Tracheal epithelial cell (primary cell): ENCODE measurements at places on chromosomes 6 and 20. TPM values are rescaled to one million over a fixed set of nuclear protein-coding genes. Genes with fewer than 3 reads are reported as not detected.

The PDE7B gene
- 0.24 TPM in 1 of 2 replicates, not detected in the other for total RNA-seq

The CFAP206 gene
- total RNA-seq, result 0.48 TPM in 1 of 2 replicates, not detected in the other

The JAG1 gene
- total RNA-seq, result 205 and 243 TPM in 2 replicates

The UBE2C gene
- total RNA-seq, result 1.3 and 3.6 TPM in 2 replicates

The CARMIL1 gene
- 15.1 and 23.4 TPM in 2 replicates for total RNA-seq

The CRISP2 gene
- total RNA-seq, result not detected in 2 replicates

The HLA-DMB gene
- total RNA-seq, result 0.64 and 0.96 TPM in 2 replicates

The SAMD5 gene
- 0.48 and 2.1 TPM in 2 replicates for total RNA-seq

The PDYN gene
- total RNA-seq, result not detected in 2 replicates
